Effector memory CD4-positive, alpha-beta T cell (primary cell): ENCODE measurements at places on chromosomes 4 and X.

DNA sequence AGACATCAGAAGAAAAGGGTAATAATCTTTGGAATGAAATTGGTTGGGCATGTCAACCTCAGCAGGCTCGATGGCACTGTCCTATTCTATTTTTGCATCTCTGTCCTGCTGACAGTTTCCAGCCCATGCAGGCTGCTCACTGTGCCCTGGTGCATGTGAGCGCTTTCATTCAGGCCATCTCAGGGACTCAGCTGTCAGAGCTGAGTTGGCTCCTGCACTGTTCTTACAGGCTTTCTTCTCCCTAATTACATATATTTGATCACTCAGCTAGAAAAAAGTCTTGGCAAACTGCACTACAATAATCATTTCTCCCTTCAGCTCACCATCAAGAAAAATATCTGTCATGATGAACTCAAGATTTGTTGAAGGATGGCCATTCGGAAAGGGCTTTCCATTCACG lies 84.7 kb downstream of the RASL11B start:
- no peak for DNase-seq
- H3K4me3 ChIP-seq = no peak overlapping the region
- no peaks in the 10 kb centered on the region for H3K36me3 ChIP-seq
- no peaks in the 10 kb centered on the region for H3K27me3 ChIP-seq
- no peaks in the 10 kb centered on the region for H3K4me1 ChIP-seq

GRCh38 chr4:55021214-55021613 lies 104.2 kb downstream of the KDR start:
- H3K4me1 ChIP-seq = no peaks in the 10 kb centered on the region
- no peaks in the 10 kb centered on the region for H3K27me3 ChIP-seq
- no peak overlapping the region for H3K4me3 ChIP-seq
- no peak for DNase-seq
- no peak overlapping the region for H3K27ac ChIP-seq
- H3K36me3 ChIP-seq = no peaks in the 10 kb centered on the region

DNA sequence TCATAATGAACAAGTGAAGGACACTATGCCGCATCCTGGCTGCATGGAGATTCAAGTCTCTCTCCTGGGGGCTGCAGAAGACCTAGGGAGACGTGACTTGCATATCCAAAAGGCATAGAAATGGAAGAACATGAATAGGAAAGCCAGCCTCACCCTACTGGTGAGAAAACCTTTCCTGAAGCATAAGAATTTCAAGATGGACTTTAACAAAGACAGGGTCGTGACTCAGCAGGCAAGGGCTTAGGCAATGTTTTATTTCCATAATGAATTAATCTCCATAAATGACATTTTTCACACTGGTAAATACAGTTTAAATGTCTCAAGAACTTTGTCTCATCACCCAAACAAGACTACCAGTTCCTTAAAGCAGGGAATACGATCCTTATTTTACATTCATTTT lies 78.9 kb downstream of the RFC1 start:
- H3K4me3 ChIP-seq = no peak overlapping the region
- peaks cover 42% of the 10 kb centered on the region for H3K36me3 ChIP-seq
- no peaks in the 10 kb centered on the region for H3K27me3 ChIP-seq
- DNase-seq = no peak
- H3K27ac ChIP-seq = no peak overlapping the region

GRCh38 chrX:72381439-72382201 lies 75.9 kb upstream of the CITED1 start:
- no peak overlapping the region for H3K4me3 ChIP-seq
- no peaks in the 10 kb centered on the region for H3K27me3 ChIP-seq
- no peak overlapping the region for H3K27ac ChIP-seq
- H3K36me3 ChIP-seq = no peaks in the 10 kb centered on the region
- DNase-seq = no peak

DNA sequence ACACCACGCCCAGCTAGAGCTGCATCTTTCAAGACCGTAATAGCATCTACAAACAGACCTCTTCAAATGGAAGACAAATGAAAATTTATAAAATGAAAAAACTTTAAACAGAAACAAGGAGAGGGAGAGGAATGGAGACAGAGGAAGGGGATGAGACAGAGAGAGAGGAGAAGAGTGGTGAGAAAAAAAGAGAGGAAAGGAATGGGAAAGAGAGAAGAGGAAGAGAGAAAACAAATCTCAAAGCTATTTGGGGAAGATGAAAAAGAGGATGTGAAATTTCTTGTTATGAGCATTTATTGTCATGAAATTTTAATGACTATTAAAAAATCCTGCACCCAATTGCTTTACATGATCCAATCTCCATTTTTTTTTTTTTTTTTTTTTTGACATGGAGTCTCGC lies 726.9 kb downstream of the GRID2 start:
- no peak overlapping the region for H3K4me3 ChIP-seq
- H3K36me3 ChIP-seq = no peaks in the 10 kb centered on the region
- no peak overlapping the region for H3K27ac ChIP-seq
- H3K4me1 ChIP-seq = no peaks in the 10 kb centered on the region
- no peak for DNase-seq
- no peaks in the 10 kb centered on the region for H3K27me3 ChIP-seq

- no peak overlapping the region for H3K27ac ChIP-seq
- H3K27me3 ChIP-seq = no peaks in the 10 kb centered on the region
- no peaks in the 10 kb centered on the region for H3K36me3 ChIP-seq
- no peak for DNase-seq
- H3K4me3 ChIP-seq = no peak overlapping the region
Observed at GRCh38 chr4:19010761-19011160, 989.2 kb upstream of the LCORL start.

DNA sequence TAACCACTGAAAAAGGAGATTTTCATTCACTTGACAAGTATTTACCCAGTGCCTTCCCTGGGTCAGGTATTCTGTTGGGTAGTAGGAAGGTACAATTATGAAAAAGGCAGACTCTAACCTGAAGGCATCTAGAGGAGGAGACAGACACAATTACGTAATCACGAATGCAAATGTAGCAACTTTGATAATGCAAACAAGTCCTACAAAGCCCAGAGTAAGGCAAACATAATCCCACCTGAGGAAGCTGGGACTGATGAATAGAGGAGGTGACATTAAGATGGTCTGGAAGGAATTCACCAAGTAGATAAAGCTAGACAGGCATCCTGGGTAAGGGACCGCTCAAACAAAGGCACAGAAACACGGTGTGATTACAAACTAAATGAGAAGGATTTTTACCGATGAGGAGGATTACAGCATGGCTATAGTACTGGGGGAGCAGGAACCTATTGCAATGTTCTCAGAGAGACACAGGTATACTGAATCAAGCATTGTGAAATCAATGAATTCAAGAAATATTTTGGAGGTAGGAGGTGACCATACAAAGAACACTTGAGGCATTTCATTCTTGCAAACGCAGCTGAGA lies 37.1 kb downstream of the TMEM150C start:
- DNase-seq = no peak
- H3K27me3 ChIP-seq = no peaks in the 10 kb centered on the region
- no peaks in the 10 kb centered on the region for H3K36me3 ChIP-seq
- H3K4me1 ChIP-seq = no peaks in the 10 kb centered on the region
- H3K4me3 ChIP-seq = no peak overlapping the region

DNA sequence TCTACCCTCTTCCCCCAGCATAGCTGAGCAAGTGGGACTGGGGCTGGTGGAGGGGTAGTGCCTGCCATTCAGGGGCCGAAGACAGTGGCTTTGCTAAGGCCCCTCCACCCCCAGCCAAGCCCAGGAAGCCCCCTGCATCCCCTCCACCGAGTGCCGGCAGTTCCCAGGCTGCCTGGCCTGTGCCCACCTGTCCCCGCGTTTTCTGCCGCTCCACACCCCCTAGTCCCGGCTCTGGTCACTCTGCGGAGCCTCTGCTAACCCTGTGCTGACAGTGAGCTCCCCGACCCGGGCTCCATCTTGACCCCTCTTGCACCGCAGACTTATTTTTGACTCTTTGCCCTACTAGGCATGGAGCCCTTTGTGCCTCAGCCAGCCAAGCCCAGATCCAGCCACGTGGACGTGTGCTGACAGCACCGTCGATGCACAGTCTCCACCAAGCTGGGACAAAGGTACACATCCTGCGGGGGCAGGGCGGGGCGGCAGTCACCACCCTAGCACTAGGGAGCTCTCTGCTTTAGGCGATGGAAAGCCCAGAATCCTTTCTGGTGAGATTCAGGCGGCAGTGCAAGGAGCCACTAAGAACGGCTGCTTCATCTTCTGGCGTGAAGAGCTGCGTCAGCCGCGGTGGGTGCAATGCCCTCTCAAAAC lies 96.6 kb downstream of the PHKA2 start:
- H3K36me3 ChIP-seq = no peaks in the 10 kb centered on the region
- H3K27me3 ChIP-seq = no peaks in the 10 kb centered on the region
- DNase-seq = no peak
- peak overlapping the region; percentile 57 for H3K27ac ChIP-seq
- H3K4me3 ChIP-seq = no peak overlapping the region
- H3K4me1 ChIP-seq = peaks cover 9% of the 10 kb centered on the region

DNA sequence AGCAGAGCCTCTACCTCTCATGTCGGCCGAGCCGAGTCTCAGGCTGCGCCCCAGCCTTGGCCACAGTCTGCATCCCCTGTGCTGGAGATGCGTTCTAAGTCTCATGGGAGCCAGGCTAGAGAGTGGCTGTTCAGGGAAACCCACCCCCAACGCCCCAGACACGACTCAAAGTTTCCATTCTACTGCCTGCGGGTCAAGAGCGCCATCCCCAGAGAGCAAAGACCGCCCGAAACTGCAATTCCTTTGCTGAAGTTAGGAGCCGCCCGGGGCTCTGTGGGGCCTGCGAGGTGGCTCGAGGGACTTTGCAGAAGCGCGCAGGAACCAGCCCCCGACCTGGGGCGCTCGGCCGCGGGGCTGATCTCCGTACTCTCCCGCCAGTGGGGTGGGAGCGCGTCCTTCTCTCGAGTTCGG lies 10.0 kb upstream of the ELF4 start:
- no peaks in the 10 kb centered on the region for H3K27me3 ChIP-seq
- no peak overlapping the region for H3K27ac ChIP-seq
- H3K4me1 ChIP-seq = peaks cover 11% of the 10 kb centered on the region
- H3K36me3 ChIP-seq = no peaks in the 10 kb centered on the region
- no peak for DNase-seq

- H3K4me3 ChIP-seq = no peak overlapping the region
- H3K27me3 ChIP-seq = no peaks in the 10 kb centered on the region
- DNase-seq = no peak
Observed at GRCh38 chrX:128975745-128976144, 547.5 kb downstream of the SMARCA1 start.

GRCh38 chr4:181007751-181008150 lies 1235.5 kb upstream of the TENM3 start:
- H3K27me3 ChIP-seq = no peaks in the 10 kb centered on the region
- H3K4me1 ChIP-seq = no peaks in the 10 kb centered on the region
- H3K27ac ChIP-seq = no peak overlapping the region

GRCh38 chr4:8095956-8096689 lies 62.5 kb downstream of the ABLIM2 start:
- H3K4me1 ChIP-seq = no peaks in the 10 kb centered on the region
- no peaks in the 10 kb centered on the region for H3K36me3 ChIP-seq
- H3K27ac ChIP-seq = no peak overlapping the region
- no peaks in the 10 kb centered on the region for H3K27me3 ChIP-seq
- no peak overlapping the region for H3K4me3 ChIP-seq

DNA sequence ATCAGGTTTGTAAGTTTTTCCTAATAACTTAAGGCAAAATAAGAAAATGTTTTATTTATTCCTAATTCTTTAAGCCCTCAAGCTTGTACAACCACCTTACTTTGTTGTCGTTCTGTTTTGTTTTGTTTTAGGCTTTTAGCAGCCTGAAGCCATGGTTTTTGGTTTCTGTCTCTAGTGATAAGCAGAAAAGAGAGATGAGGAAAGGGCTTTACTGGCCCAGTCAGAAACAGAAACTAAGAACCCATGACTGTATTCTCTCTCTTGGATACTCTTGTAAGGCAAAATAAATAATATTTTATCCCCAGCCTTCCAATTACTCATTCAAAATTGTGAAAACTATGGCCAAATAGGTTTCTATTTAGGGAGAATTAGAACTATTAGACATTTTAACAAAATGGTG lies 29.4 kb downstream of the TBC1D19 start:
- no peaks in the 10 kb centered on the region for H3K36me3 ChIP-seq
- no peak overlapping the region for H3K27ac ChIP-seq
- H3K4me1 ChIP-seq = peaks cover 2% of the 10 kb centered on the region

- H3K27me3 ChIP-seq = no peaks in the 10 kb centered on the region
- DNase-seq = no peak
- H3K4me3 ChIP-seq = no peak overlapping the region
- H3K4me1 ChIP-seq = no peaks in the 10 kb centered on the region
Observed at GRCh38 chr4:138567696-138568095, 325.5 kb upstream of the SLC7A11 start.

DNA sequence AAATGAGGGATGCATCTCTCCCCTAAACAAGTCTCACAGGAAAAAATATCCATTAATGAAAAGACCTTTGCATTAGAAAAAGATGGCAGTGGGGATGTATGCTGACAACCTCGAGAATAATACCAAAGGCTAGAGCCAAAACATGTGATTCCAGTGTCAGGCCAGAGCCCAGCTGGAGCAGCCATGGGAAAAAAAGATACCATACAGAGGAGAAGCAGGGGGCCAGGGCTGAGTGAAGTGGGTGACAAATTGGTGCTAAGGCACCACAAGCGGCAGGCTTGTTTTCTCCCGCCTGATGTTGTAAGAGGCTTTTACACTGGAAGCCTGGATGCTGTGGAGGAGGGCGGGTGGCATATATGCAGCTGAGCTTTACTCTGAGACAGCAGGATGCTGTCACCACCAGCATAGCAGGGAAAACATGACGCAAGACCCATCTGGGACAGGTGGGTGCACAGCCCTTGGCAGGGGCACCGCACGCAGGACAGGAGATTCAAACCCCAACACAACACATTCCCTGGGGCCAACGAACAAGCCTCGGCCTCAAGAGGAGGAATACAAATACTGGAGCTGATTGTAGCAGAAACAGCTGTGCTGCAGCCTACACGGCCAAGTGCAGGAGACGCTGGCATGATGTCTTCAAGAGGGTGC lies 91.9 kb downstream of the TSPAN5 start:
- DNase-seq = no peak
- H3K27ac ChIP-seq = no peak overlapping the region
- no peaks in the 10 kb centered on the region for H3K36me3 ChIP-seq
- no peaks in the 10 kb centered on the region for H3K4me1 ChIP-seq
- no peaks in the 10 kb centered on the region for H3K27me3 ChIP-seq

DNA sequence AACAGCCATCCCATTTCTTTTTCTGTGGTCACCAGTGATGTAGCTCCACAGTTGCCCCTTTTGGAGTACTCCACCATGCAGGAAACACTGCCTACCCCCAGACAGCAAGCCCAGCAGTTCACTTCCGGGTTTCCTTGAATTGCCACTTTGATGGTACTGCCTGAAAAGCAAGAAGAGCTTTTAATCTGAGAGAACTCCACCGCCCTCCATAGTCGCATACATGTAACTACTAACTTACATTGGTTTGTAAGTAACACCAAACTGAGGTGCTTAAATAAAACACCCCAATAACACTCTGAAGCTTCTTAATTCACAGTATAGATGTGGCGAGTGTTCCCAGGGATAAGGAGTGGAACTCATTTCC lies 53.6 kb upstream of the HPSE start:
- no peak overlapping the region for H3K4me3 ChIP-seq
- no peaks in the 10 kb centered on the region for H3K36me3 ChIP-seq
- DNase-seq = no peak
- H3K4me1 ChIP-seq = peaks cover 7% of the 10 kb centered on the region
- H3K27ac ChIP-seq = no peak overlapping the region

- H3K27ac ChIP-seq = no peak overlapping the region
- no peaks in the 10 kb centered on the region for H3K4me1 ChIP-seq
- no peak overlapping the region for H3K4me3 ChIP-seq
- no peaks in the 10 kb centered on the region for H3K36me3 ChIP-seq
- DNase-seq = no peak
Observed at GRCh38 chrX:108199691-108200090, 108.1 kb downstream of the ATG4A start.

- H3K4me3 ChIP-seq = no peak overlapping the region
- no peak for DNase-seq
- H3K36me3 ChIP-seq = no peaks in the 10 kb centered on the region
Observed at GRCh38 chr4:158588777-158589176, 67.1 kb downstream of the RXFP1 start.
